ENCODE measurements at places on chromosomes 16 and 17.

DNA sequence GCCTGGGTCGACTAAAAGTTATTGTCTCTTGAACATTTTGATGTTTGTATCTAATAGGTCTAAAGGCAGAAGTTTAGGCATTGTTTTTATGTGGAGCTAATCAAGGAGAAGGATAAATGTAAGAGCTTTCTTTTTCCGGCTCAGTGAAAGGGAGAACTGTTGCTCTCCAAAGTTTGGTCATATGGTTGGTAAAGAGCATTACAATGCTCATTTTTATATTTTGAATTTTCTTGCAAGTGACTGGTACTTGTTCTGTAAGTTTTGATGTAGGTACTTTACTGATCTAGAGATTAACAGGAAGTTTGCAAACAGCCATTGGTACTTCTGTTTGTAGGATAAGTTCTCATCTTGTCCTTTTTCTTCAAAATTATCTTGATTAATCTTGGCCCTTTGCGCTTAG, 30.9 kb upstream of the BCAS3 start:
- DNase-seq: no peak

DNA sequence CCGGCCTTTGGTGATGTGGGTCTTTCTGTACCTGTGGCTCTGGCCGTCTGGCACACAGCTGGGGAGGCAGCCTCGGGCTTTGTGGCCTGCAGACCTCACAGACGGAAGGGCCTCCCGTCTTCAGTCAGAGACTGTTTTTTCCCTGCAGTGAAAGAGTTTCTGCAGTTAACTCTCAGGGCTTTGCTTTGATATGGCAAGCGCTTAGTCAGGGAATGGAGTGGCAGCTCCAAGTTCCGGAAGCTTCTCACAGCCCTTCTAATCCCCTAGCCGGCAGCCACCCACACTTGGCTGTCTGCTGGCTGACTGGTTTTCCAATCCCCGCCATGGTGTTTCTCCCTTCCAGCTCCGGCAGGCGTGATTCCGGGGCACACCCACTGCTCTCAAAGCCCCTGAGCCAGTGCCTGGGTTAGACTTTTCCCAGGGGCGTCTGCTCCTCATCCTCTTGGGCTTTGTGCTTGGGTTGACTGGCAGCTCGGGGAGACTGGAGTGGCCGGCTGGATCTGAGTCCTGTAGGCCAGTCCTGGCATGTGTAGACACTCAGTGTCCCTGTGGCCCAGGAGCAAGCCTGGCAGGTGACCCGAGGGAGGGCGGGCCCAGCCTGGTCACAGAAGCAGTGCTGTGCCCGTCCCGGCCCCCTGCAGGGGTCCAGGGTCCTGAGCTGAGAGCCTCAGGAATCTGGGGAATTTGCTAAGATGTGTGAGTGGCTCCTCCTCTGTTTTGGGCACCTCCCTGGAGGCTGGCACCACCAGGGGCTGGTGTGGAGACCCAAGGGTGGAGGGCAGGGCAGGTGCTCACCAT, 29.9 kb downstream of the BAIAP2 start:
- no peak for DNase-seq

- no peak for DNase-seq
These were observed 20.5 kb upstream of the PABPN1L start for GRCh38 chr16:88886845-88887521.

DNA sequence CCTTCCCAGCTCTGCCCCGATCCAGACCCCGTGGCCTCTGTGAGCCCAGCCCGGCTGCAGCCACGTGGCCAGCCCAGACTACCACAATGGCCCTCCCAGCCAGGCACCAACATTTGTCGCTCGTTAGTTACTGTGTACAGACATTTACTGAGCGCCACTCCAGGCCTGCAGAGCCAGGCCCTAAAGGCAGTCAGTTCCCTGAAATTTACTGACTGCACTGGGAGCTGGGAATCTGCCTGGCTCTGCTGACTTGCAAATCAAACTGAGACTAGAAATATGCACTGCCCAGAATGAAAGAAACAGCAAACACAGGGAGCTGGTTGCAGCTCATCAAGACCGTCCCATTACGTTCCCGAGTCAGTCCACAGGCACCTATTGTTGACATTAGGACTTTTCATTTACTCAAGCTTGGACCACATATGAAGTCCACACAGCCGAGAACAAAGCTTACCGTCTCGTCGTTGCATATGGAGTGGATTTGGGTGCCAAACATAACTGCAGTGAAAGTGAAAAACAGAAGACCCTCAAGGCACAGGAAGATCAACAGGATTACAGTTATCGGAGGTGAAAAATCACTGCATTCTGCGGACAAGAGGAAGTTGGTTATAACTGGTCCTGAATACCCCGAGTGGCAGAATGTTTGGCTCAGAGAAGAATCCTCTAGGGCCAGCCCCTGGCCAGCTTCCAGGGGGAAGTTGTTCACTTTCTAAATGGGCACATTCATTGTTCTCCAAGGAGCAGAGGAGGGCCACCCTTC, 34.5 kb downstream of the ZDHHC7 start:
- DNase-seq: no peak

DNA sequence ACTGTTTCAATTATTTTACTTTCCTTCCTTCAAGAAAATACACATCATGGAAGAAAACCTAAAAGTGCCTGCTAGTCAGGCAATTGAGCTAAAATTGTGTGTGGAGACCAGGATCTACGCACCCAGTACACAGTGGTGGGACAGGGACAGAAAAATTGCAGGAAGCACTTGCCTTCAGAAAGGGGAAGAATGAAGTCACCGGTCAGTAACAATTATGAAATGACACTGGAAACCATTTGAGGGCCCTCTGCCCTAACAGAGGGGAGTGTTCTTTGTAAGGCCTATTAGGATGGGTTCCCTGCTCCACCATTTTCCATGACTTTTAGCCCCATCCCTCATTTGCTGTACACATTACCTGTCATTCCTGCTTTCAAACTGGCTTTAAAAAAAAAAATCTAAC, 4.5 kb upstream of the PHAF1 start:
- no peak for DNase-seq

- no peak for DNase-seq
These were observed 126.0 kb downstream of the ABCC12 start for GRCh38 chr16:48029768-48030167.

DNA sequence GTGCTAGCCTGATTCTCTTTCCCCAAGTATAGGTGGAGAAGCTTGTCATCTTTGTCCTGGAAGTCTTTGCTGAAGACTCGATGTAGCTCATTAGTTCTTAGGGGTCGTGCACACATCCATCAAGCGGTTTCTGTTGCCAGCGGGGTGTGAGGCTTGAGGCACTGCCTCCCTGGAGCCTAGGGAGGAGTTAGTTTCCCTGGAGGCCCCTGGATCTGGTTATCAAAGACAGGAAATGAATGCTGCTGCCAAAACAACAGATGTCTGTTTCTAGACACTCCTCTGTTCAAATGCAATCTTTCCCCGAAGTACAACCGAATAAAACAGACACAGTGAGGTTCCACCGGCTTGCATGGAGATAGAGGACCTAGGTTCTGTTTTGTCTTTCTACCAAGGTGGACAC, 17.5 kb downstream of the HS3ST4 start:
- DNase-seq: no peak

DNA sequence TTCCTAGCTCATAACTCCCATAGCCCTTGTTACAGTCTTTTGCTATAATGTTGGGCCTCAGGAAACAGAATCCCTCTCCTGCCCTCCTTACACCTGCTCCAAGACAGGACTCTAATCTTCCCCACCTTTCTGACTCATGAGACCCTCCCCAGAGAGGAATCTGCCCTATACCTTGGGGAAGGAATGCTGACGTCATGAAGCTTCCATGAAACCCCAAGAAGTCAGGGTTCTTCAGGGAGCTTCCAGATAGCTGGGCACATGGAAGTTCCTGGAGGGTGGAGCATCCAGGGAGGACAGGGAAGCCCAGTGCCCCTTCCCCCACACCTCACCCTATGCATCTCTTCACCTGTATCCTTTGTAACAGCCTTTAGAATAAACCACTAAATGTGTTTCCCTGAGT, 285.7 kb downstream of the SOX9 start:
- DNase-seq: no peak

DNA sequence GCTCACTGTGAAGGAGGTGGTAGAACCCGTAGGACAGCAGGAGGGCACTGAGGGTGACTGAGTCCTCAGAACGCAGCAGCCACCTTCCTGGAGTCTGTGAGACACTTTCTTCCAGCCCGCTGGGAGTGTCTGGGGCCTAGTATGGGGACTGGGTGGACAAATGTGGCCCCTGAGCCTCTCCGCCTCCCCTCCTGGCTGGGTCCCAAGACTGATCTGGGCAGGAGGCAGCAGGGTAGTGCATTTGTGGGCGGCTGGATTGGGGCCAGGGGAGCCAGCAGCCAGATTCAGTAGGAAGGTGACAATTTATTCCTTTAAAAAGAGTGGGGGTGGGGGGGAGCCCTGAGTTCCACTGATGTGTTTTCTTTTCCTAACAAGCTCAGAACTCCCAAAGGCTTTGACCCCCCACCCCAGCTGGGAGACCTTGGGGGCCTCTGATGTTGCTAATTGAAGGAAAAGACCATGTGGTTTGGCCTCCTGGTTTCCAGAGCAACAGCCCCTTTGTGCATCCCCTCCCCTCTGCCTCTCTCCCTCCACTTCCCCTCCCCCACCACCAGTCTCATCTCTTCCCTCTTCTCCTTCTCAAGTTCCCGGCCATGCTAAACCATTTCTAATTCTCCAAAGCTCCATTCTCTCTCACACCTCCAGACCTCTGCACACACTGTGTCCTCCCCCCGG, 4.4 kb downstream of the CLEC19A start:
- no peak for DNase-seq

- DNase-seq: peak; percentile 15
These were observed 8.8 kb upstream of the CEP112 start for GRCh38 chr17:66200685-66201092.

GRCh38 chr17:47254403-47254943, 846 bp downstream of the ITGB3 start:
- no peak for DNase-seq

DNA sequence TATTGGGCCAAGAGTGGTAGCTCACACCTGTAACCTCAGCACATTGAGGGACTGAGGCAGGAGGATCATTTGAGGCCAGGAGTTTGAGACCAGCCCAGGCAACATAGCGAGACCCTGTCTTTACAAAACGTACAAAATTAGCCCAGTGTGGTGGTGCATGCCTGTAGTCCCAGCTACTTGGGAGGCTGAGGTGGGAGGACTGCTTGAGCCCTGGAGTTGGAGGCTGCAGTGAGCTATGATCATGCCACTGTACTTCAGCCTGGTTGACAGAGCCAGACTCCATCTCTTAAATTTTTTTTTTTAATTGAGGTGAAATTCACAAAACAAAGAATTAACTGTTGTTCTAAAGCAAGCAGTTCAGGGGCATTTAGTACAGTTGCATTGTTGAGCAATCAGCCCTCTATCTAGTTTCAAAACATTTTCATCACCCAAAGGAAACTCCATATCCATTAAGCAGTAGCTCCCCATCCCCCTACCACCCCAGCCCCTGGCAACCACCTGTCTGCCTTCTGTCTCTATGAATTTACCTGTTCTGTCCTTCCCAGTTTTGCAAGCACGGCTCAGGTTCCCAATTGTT, 15.6 kb downstream of the SNX29 start:
- no peak for DNase-seq

DNA sequence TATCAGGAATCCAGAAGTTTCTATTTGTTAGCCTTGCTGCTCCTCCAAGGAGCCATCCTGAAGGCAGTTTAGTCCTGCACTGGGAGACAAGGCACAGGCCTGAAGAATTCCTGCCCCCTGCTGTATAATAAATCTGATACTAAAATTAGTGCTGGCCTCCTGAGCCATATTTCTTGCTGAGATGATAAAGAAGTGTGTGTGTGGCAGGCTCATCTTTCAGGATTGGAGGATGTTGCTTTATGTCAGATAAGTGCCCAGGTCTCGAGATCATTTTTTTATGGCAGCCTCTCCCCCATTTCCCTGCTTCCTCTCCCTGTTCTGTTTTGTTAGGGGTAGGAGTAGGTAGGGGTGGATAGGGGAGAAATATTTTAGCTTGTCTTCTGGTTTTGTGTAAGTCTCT, 26.0 kb downstream of the MSI2 start:
- no peak for DNase-seq

- no peak for DNase-seq
These were observed 29.8 kb downstream of the LIG3 start for GRCh38 chr17:35010093-35010492.

GRCh38 chr17:35889818-35890773, 9.9 kb upstream of the CCL5 start:
- DNase-seq: no peak

DNA sequence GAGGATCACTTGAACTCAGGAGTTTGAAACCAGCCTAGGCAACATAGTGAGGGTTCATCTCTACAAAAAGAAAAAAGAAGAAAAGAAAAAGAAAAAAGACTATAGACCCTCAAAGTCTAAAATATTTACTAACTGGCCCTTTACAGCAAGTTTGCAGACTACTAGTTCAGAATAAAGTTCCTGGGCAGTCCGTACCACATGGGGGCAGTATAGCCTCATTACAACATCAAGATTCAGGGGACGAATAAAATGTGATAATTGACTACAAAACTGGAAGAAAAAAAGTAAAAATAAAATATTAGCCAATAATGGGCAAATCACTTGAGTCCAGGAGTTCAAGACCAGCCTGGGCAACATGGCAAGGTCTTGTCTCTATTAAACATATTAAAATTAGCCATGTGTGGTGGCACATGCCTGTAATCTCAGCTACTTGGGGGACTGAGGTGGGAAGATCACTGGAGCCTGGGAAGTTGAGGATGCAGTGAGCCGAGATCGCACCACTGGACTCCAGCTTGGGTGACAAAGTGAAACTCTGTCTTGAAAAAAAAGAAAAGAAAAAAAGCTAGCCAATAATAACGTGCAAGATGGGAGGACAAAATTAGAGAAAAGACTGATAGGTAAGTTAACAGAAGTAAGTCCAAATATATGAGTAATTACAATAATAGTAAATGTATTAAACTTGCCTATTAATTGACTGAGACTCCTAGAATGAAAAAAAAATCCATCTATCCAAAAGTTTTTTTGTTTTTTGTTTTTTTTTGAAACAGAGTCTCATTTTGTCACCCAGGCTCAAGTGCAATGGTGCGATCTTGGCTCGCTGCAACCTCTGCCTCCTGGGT, 129.4 kb upstream of the SEC14L1 start:
- peak; percentile 18 for DNase-seq

- DNase-seq: no peak
These were observed 31.4 kb upstream of the MED9 start for GRCh38 chr17:17445296-17445924.

GRCh38 chr16:65012357-65012756, 109.5 kb downstream of the CDH11 start:
- no peak for DNase-seq

DNA sequence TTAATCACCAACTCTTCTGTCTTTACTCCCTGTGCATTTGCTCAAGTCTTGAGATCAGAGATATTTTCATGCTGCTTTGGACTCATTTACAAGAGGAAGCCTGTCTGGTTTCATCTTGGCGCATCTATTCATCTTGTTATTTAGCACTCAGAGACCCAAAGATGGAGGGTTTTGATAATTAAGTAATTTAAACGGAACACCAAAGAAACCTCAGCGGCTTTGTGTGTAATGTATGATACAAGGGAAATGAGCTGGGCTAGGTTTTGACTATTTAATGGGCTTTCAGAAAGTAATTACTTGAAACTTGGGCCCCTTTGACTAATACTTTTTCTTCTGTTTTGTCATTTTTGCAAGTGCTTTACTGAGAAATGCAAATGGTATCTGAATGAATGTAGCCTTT, 66.2 kb upstream of the CACNG3 start:
- no peak for DNase-seq

Measured in T-helper 2 cell (primary cell).